ENCODE measurements at places on chromosomes 5 and 9.

- DNase-seq = no peak
- H3K4me3 ChIP-seq = no peak overlapping the region
- H3K27me3 ChIP-seq = no peaks in the 10 kb centered on the region
- H3K36me3 ChIP-seq = no peaks in the 10 kb centered on the region
- H3K4me1 ChIP-seq = no peaks in the 10 kb centered on the region
Observed at GRCh38 chr5:34620185-34620584, 35.9 kb upstream of the RAI14 start.

DNA sequence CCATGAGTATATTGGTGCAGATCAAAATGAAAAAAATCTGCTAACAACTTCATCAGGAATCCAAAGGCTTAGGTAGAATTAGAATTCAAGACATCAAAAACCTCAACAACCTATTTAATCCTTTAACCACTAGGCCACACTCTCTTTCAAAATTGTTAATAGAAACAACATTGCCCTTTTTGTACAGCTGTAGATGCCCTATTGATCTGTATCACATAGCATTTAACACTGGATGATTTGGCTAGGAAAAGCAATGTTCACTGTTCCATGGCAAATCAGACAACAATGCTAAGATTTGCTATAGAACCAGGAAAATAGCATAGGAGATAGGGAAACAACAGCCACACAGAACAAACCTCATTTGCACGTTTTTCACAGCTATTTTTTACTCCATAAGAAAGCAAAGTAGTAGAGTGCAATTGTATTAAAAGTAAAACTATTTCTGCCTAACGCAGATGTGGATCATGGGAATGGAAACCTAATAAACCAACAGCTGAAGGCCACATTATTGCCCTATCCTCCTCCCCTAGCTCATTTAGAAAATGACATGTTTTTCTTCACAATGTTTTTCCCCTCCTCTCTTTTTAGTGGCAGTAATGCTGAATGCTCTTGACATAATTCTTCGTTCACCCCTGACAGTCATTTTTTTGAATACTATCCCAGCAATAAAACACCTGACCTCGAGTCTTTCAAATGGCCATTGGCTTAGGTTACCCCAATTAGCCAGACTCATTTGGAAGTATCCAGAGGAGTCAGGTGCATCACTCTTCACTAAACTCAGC lies 373.0 kb upstream of the CCNH start:
- H3K36me3 ChIP-seq = no peaks in the 10 kb centered on the region
- DNase-seq = no peak
- H3K27me3 ChIP-seq = no peaks in the 10 kb centered on the region
- H3K4me1 ChIP-seq = no peaks in the 10 kb centered on the region
- H3K4me3 ChIP-seq = no peak overlapping the region
- no peak overlapping the region for H3K27ac ChIP-seq

- H3K27me3 ChIP-seq = no peaks in the 10 kb centered on the region
- no peak for DNase-seq
- no peak overlapping the region for H3K4me3 ChIP-seq
- no peaks in the 10 kb centered on the region for H3K36me3 ChIP-seq
- H3K4me1 ChIP-seq = no peaks in the 10 kb centered on the region
Observed at GRCh38 chr5:133519191-133519590, 93.2 kb downstream of the FSTL4 start.

DNA sequence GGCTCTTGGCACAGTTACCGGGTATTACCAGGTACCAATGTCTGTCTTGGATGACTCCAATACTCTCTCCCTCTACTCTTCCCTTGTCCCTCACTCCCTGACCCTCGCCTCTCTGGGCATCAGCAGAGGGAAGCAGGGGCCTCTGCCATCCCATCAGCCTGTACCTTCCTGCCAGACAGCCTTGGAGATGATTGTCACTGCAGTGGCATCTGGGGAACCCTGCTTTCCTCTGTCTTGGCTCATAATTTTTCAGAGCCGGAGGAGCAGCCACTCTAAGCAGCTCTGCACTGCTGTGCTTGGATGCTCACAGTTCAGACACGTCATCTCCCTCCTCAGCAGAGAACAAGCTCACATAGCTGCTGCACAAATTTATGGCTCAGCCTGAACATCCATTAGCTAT lies 274.1 kb downstream of the SMARCA2 start:
- no peak for DNase-seq
- no peaks in the 10 kb centered on the region for H3K4me1 ChIP-seq
- no peaks in the 10 kb centered on the region for H3K36me3 ChIP-seq
- H3K27ac ChIP-seq = no peak overlapping the region

GRCh38 chr9:102497709-102498108 lies 497.4 kb upstream of the CYLC2 start:
- no peaks in the 10 kb centered on the region for H3K36me3 ChIP-seq
- no peak overlapping the region for H3K27ac ChIP-seq
- H3K27me3 ChIP-seq = no peaks in the 10 kb centered on the region
- DNase-seq = no peak

DNA sequence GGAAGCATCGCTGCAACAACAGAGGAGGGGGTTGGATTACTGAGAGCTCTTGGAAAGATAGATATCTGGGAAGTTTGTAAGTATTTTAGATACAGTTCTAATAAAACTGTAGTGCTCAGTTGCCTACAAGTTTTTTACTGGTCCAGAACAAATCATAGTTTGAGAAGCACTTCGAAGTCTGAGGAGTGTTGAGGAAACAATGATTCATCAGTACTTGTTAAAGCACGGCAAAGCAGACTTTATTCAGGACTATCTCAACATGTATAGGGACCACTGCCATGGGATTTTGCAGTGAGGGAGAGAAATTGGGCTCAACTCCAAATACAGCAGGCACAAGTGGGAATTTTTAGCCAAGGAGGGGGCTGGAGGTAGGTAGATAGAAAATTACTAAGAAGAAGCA lies 25.3 kb upstream of the RECK start:
- H3K27ac ChIP-seq = no peak overlapping the region
- no peaks in the 10 kb centered on the region for H3K4me1 ChIP-seq
- no peaks in the 10 kb centered on the region for H3K36me3 ChIP-seq
- no peak for DNase-seq
- H3K27me3 ChIP-seq = peaks cover 40% of the 10 kb centered on the region

- H3K27ac ChIP-seq = peak overlapping the region; percentile 91
- no peak for DNase-seq
- H3K4me3 ChIP-seq = no peak overlapping the region
- H3K27me3 ChIP-seq = no peaks in the 10 kb centered on the region
- H3K4me1 ChIP-seq = peaks cover 46% of the 10 kb centered on the region
Observed at GRCh38 chr9:135330685-135331590, 148.6 kb upstream of the PPP1R26 start.

GRCh38 chr5:133825631-133826289 lies 142.7 kb downstream of the C5orf15 start:
- no peak for DNase-seq
- no peaks in the 10 kb centered on the region for H3K36me3 ChIP-seq
- H3K27ac ChIP-seq = no peak overlapping the region
- H3K4me3 ChIP-seq = no peak overlapping the region
- H3K27me3 ChIP-seq = no peaks in the 10 kb centered on the region

DNA sequence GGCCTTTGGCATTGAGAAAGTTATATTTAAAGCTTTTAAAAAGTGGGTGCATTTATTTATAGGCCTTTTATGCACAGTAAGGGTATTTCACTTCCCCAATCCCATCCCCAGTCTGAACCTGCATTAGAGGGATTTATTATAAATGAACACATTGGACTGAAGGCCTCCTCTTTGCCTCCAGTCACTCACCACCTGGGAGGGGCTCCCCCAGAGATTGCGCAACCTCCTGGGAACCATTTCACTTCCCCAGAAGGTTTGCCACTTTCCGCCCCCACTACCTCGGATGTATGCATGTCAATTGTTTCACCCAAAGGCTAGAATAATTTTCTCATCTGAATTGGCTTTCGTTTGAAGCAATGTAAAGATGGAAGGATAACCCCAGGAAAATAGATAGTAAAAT lies 29.8 kb upstream of the VCAN start:
- no peak for DNase-seq
- no peak overlapping the region for H3K4me3 ChIP-seq
- no peaks in the 10 kb centered on the region for H3K27me3 ChIP-seq

DNA sequence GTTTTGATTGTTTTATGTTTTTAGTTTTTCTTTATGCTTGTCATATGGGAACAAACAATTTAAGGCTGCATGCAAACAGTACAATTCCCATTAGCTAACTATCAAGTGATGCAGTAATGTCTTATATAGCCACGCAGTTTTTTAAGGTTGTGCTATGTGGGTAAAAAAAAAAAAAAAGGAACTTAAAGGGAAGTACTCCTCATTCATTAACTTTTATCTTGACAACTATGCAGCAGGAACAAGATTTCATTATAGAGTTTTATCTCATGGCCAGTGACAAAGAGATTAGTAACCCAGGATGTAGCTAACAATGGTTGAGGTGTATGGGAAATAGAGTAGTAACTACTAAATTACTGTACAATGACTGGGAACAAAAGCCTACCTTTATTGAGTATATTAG lies 1008.2 kb upstream of the CDH9 start:
- H3K4me1 ChIP-seq = no peaks in the 10 kb centered on the region
- H3K27me3 ChIP-seq = no peaks in the 10 kb centered on the region
- H3K27ac ChIP-seq = no peak overlapping the region
- no peaks in the 10 kb centered on the region for H3K36me3 ChIP-seq
- H3K4me3 ChIP-seq = no peak overlapping the region

DNA sequence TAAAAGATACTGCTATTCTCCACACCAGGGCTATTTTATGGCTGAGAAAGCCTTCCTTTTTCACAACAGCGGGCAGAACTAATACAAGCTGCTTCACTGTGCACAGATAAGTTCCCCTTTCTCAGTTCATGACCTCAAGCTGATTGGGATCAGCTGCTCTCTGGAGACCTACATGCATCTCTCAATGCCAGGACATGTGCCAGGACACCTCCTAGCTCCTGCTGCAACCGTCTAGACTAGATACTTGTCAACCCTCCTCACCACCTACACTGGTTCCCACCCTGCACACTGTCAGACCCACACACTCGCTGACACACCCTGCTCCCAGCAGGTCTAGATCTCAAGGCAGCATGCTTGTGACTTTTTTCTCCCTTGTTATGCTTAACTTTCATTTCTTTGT lies 39.8 kb downstream of the STARD4 start:
- no peak overlapping the region for H3K27ac ChIP-seq
- no peaks in the 10 kb centered on the region for H3K36me3 ChIP-seq
- no peak overlapping the region for H3K4me3 ChIP-seq
- no peak for DNase-seq

GRCh38 chr5:65305913-65306312 lies 175.8 kb downstream of the ADAMTS6 start:
- no peak overlapping the region for H3K4me3 ChIP-seq
- H3K27me3 ChIP-seq = no peaks in the 10 kb centered on the region
- H3K36me3 ChIP-seq = no peaks in the 10 kb centered on the region
- no peak overlapping the region for H3K27ac ChIP-seq

DNA sequence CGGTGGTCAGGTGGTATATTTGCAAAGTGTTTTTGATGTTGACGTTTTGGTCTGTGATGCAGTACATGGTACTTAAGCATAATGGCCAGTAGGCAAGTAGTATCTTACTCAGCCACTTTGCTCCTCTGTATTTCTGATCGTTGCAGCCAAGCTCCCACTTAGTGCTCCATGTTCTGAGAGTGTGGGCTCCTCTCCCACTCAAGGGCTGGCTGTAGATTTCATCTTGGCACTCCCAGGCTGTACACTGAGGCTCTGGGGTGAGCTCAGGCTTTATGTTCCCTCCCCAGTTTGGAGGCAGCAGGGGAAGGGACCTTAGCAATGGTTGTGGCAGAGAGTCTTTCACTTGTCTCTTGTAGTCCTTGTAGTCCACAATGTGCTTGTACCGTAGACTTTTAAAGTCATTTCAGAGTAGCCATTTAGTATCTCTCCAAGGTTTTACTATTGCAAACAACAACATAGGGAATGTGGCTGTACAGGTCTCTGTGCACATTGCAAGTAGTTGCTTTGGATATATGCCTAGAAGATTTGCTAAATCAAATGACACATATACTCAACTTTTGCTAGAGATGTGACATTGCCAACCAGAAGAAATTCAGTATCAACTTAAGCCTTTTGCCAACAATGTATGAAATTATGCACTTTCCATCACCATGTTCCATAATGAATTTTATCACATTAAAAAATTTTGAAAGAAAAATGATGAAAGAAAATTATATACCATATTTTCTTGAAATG lies 304.3 kb upstream of the CTNND2 start:
- H3K4me3 ChIP-seq = no peak overlapping the region
- H3K4me1 ChIP-seq = no peaks in the 10 kb centered on the region
- H3K36me3 ChIP-seq = no peaks in the 10 kb centered on the region
- no peak overlapping the region for H3K27ac ChIP-seq
- no peaks in the 10 kb centered on the region for H3K27me3 ChIP-seq
- no peak for DNase-seq
